Body of pancreas (tissue), 4 donors: ENCODE measurements at places on chromosomes 7 and 10. TPM values are rescaled to one million over a fixed set of nuclear protein-coding genes. Genes with fewer than 3 reads are reported as not detected.

The LRRD1 gene
- total RNA-seq: not detected

The AKR1D1 gene
- not detected for total RNA-seq

The TLX1 gene
- total RNA-seq: 0.52 TPM

The ERVW-1 gene
- not detected for total RNA-seq

The MEOX2 gene
- 8.0 TPM for total RNA-seq

The SLC39A12 gene
- total RNA-seq: not detected

The MRC1 gene
- total RNA-seq: 10.2 TPM

The OSBPL3 gene
- total RNA-seq: 3.1 TPM

The VCL gene
- 31.6 TPM for total RNA-seq

The RBP3 gene
- total RNA-seq: not detected

The LBX1 gene
- total RNA-seq: not detected

The ZYX gene
- total RNA-seq: 60.6 TPM

The ARMC3 gene
- 0.52 TPM for total RNA-seq

The NUTM2A gene
- 1.3 TPM for total RNA-seq

The ACSM6 gene
- 0.52 TPM for total RNA-seq

The CUBN gene
- 3.6 TPM for total RNA-seq

The IL6 gene
- 2.9 TPM for total RNA-seq

The IGF2BP3 gene
- 0.33 TPM for total RNA-seq

The UROS gene
- total RNA-seq: 31.4 TPM

The GIMAP7 gene
- 3.6 TPM for total RNA-seq

The EBLN1 gene
- not detected for total RNA-seq

The SLC18A3 gene
- not detected for total RNA-seq

The RADIL gene
- 29.0 TPM for total RNA-seq

The DGKI gene
- total RNA-seq: 2.6 TPM

The HHEX gene
- 33.5 TPM for total RNA-seq

The PRLHR gene
- total RNA-seq: not detected

The HGF gene
- 6.9 TPM for total RNA-seq

The MEIG1 gene
- not detected for total RNA-seq

The FAM25A gene
- not detected for total RNA-seq

The STYXL1 gene
- 24.7 TPM for total RNA-seq

The SPDYE16 gene
- not detected for total RNA-seq

The CCDC6 gene
- 26.7 TPM for total RNA-seq

The GIMAP2 gene
- 3.9 TPM for total RNA-seq

The GPRIN2 gene
- 16.3 TPM for total RNA-seq

The ST7 gene
- total RNA-seq: 34.3 TPM
